ENCODE measurements at places on chromosomes 11 and 22.

DNA sequence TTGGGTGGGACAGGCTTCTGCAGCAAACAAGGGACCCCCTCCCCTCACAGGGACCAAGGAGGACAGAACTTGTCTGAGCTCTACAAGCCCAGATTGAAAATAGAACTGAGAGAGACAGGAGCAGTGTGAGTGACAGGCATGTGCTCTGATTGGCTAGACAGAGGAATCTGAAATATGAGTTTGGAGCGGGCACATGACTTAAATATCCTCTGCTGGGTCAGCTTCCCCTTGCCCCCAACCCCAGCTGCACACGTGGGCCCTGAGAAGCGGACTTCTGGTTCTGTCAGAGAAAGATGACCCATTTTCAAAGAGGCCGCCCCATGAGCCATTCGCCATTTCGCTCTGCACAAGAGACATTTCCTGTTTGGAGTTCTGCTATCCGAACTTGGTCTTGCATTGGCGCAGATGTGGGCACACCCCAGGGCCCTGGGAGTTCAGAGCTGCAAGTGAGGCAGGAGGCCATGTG is 5.3 kb downstream of the TUBA8 start:
- no peak for DNase-seq

GRCh38 chr11:2312232-2313042 is 10.6 kb downstream of the TSPAN32 start:
- DNase-seq, result no peak

- no peak for DNase-seq
Observed at GRCh38 chr22:28411125-28411524, 268.5 kb downstream of the TTC28 start.

GRCh38 chr11:64128255-64129006 is 37.5 kb downstream of the MACROD1 start:
- no peak for DNase-seq

DNA sequence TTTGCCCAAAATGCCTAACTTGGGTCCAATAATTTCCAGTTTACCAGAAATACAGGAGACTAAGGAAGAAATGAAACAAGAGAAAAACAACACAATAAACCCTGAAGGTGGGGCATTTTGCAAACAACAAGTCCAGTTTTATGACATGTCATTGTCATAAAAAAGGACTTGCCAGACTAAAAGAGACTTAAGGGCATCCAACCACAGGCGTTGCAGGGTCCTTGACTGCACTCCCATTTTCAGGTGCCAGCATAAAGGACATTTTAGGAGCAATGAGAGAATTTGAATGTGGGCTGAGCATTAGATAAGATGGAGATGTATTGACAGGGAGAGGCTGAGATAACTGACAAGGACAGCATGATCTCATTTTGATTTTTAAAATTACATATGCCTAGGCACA is 28.1 kb upstream of the DAGLA start:
- DNase-seq, result no peak

All from NCI-H446 (cell line).